ENCODE measurements at places on chromosomes 11 and 22.

DNA sequence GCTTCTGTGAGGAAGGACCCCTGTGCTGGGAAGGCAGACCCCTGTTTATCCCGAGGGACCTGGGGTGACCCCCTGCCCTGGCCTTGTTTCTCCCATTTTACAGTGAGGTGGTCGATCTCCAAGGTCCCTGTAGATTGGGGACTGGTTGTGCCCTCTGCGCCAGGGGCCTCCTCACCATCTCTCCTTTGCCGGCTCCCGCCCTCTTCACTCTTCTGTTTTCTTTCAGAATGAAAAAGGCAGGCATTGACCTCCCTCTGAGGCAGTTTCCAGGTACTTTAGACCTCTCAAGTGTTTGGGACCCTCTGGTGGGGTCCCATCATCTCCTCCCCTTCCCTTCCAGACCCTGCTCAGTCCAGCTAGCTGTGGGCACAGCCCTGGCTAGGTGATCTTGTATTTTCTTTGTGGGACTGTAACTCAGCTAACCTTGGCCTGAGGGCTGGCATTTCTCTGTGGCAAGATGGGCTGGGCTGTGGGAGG lies 1.5 kb downstream of the SERPINH1 start:
- no peak for DNase-seq

GRCh38 chr11:130527636-130528297 lies 79.3 kb downstream of the ADAMTS15 start:
- no peak for DNase-seq

GRCh38 chr11:115500547-115501501 lies 3.4 kb downstream of the CADM1 start:
- DNase-seq, result no peak

GRCh38 chr22:43592476-43592875 lies 180.7 kb downstream of the MPPED1 start:
- DNase-seq, result no peak

- no peak for DNase-seq
These were observed 263.7 kb downstream of the DYNC2H1 start for GRCh38 chr11:103372906-103373305.

DNA sequence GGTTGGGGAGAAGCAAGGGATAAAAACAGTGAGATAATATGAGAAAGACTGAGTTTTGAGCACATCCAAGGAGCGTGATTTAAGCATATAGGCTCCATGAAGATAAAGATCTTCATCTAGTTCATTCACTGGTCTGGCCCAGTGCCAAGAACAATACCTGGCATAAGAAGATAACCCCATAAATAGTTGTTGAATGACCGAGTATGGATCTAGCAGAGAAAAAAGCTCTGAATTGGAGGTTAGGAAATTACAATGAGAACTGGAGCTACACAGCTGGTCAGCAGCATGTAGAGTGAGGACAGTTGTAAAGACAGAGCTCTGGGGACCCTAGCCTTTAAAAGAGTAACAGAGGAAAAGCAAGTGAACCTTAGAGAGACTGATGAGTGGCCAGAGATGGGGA lies 33.0 kb upstream of the PAK1 start:
- no peak for DNase-seq

GRCh38 chr11:61815790-61816735 lies 740 bp downstream of the FADS1 start:
- peak; percentile 73 for DNase-seq

DNA sequence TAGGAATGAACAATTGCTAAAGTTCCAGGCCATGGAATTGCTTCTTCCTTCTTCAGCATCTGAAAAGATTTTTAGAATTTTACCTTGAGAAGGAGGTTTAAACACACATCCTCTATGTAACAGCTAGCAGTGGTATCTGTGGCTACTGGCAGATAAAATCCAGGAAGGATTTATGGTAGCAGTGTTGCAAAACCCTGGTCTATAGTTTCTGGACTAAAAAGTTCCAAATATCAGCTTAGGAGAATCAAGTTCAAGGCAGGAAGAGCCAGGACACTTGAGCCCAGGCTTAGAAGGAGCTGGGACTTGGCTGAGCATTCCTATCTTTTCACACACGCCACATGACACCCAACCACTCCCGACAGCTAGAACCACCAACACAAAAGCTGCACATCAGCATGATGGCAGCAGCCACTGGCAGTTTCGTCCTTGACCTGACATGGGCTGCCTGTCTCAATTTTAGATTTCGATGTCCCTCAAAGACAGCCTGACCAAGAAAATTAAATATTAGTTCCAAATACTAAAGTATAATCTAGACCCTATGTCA lies 14.1 kb downstream of the LARGE2 start:
- DNase-seq, result no peak

GRCh38 chr22:31870890-31871289 lies 73.4 kb upstream of the YWHAH start:
- DNase-seq, result no peak

- DNase-seq, result no peak
These were observed 114.9 kb downstream of the C11orf91 start for GRCh38 chr11:33585586-33586209.

DNA sequence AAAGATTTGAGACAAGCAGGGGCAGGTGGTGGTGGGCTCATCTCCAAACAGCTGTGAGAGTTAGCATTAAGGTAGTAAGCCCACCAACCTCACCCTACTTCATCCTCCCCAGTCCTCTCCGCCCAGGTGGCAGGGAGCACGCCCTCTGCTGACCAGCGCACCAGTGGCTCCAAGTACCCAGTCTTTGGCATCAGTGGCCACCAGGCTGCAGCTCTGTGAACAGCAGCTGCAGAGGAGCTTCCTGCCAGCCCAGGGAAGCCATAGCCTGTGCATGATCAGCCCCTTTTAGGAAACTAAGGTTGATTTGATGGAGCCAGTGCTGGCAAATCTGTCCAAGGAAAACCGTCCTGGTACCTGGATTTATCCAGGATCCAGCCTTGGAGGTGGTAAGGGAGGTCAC lies 21.7 kb downstream of the CAVIN3 start:
- DNase-seq, result peak; percentile 30

GRCh38 chr11:47137476-47137875 lies 39.2 kb downstream of the ARFGAP2 start:
- DNase-seq, result no peak

DNA sequence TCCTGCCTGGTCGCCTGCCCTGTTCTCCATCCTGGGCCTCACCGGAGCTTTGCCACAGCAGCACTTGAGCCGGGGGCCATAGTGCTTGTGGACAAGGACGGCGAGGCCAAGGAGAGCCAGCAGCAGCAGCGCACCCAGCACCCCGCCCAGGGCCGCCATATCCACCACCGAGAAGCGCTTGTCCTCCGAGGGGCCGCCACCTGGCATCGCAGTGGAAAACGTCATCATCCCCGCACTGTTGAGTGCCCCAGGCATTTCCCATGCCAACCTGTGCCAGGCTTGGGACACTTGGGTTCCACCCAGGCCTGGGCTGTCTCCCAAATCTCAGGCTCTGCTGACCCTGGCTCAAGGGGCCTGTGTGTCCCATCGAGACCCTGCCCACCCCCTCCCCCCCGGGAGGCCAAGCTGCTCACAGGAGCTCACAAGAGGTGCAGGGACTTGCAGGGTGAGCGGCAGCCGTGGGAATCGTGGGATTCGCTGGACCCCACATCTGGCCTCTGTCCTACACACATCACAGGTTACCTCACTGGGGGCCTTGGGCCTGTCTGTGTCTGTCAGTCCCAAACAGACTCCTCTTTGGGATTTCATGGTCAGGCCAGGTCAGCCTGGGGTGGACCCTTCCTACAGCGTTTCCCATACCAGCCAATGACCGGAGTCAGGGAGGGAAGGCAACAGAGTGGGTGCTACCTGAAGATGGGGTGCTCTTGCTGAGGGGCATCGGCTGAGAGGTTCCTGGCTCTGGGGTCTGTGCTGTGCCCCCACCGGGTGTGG lies 2.3 kb upstream of the IRF7 start:
- DNase-seq, result no peak

DNA sequence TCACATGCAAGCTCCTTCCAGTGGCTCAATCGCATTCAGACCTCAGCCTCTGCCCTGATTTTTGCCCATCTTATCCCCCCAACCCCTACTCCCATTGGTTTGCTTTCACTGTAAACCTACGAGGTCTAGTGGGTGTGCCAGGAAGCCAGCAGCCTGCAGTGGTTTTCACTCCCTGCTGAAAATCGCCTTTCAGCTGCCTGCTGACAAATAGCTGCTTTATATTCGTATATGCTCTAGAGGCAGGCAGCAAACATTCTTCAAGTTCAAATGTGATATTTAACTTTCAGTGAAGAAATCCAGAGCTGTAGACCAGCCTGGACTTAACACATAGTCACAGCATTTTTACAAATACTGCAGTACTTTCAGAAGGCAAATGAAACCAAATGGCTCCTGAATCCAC lies 92.8 kb upstream of the APOA1 start:
- peak; percentile 27 for DNase-seq

DNA sequence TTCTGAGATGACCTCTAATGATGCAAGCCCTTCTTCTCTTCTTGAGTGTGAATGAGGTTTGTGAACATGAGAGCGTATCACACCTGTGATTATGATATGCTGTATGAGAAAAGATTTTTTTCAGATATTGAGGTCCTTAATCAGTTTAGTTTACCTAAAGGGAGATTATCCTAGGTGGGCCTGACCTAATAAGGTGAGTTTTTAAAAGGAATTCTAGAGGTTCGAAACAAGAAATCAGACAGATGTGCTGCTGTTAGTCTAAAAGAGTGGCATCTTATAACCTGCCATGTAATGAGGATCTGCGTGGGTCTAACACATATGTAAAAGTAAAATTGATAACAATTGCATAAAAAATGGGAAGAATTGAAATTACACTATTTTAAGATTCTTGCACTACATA lies 33.8 kb downstream of the MSANTD4 start:
- DNase-seq, result no peak

DNA sequence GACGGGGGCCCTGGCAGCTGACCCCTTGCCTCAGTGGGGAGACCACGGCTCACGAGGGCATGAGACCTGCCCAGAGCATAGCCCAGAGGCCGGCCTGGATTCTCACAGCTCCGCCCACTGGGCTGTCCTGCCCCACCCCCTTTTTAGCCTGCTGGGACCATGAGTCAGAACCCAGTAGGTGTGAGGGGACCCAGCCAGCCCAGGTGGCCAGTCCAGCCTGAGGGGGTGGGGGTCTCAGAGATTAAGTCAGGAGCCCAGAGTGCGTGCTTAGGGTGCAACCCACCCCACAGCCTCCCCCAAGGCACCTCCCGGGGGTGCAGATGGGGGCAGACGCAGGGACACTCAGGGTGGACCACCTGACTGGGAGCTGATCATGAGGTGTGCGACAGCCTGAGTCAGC lies 40.1 kb upstream of the PPARA start:
- peak; percentile 43 for DNase-seq

GRCh38 chr11:61616434-61616833 lies 35.6 kb upstream of the SYT7 start:
- DNase-seq, result no peak

DNA sequence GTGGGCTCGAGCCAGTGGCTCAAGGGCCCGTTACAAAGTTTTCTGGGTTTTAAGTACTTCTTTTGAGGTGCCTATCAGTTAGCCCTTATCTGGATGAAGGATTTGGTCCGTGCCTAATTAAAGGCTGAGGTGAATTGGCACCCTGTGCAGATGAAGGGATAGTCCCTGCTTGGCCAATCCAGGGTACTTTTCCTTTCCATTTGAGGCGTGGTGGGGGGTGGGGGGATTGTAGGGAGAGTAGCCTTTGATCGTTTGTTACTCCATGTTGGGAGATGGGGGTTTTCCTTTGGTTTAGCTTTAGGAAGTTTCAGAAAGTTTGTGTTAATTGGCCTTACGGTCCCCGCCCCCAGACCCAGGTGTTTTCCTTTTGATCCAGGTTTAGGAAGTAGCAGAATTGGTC lies 170.8 kb downstream of the DDX10 start:
- DNase-seq, result no peak

GRCh38 chr11:71996946-71997345 lies 1.8 kb upstream of the IL18BP start:
- no peak for DNase-seq

DNA sequence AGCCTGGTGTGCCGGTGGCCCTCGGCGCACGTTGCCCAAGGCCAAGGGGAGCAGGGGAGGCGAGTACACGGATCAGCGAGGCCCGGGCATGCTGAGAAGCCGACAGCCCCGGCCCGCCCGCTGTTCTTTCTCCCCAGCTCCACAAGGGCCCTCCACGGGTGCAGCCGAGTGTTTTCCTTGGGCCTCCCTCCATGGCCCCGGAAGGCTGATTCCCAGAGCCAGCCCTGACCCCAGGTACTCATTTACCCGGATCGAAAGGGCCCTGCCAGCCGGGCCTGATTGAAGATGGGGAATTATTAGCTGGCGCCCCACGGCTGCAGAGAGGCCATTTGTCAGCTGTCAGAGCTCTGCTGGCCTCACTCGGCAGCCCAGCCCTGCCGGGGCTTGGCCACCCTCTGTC lies 53.1 kb downstream of the WNT7B start:
- no peak for DNase-seq

DNA sequence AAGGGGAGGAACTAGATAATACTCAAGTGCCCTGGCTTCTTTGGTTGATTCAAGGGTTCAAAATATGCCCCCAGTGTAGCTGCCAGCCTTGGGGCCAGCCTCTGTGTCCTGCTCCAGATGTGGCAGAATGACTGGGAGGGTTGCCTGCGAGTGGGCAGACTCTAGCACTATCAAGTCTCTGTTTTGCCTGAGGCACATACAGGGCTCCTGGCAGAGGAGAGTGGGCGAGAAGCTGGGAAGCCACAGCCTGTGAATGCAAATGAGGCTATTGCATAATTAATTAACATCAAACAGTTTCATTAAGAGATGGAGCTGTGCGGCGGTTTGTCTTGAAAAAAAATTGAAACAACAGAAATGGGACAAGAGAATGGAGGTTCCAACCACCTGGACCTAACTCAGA lies 50.8 kb downstream of the BUD13 start:
- DNase-seq, result no peak

Data from stimulated activated CD4-positive, alpha-beta T cell treated with anti-CD3 and anti-CD28 coated beads, Interleukin-15, amount 100 ng/mL, for 24 hours (primary cell).